ENCODE measurements at places on chromosomes 1 and 21.

DNA sequence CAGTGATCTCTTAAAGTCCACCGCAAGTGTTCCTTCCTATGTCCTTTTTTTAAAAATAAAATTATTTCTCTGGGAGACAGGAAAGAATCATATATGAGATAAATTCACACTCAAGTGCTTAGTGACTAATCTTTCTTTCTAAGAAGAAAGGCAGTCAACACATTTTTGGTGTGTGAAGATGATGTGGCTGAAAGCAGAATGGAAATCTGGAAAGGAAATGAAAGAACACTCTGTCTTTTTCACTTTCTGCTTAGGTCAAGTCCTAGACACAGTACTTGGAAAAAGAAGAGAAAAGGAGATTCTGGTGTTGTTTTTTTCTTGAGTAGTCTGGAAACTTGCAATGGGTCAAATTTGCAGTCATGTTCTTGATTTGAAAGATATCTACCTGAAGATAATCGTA lies 45.5 kb upstream of the PRRX1 start:
- no peak for DNase-seq

DNA sequence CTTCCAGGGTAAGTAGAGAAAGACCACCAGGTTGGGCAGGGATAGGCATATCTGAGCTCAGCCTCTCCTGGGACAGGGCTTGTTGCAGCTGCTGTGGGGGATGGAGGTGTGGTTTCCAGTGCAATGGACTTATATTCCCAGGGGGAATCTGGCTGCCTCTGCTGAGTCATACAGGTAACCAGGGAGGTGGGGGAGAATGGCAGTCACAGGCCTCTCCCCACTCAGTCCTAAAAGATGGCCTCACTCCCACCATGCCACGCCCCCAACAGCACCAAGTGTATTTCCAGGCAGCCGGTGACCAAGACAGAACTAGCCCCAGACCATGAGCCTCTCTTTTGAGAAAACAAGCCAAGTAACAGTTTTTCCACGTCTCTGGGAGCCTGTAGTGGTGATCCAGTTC lies 1240.7 kb downstream of the BRINP3 start:
- no peak for DNase-seq

GRCh38 chr21:15631342-15631741 lies 98.4 kb upstream of the USP25 start:
- no peak for DNase-seq

- DNase-seq = no peak
Measured at GRCh38 chr1:111587509-111588174, 31.9 kb upstream of the RAP1A start.

GRCh38 chr1:221862971-221863370 lies 121.1 kb upstream of the DUSP10 start:
- DNase-seq = no peak
